ENCODE measurements at places on chromosomes 3 and 15.

GRCh38 chr15:92043283-92043682 is 189.8 kb downstream of the SLCO3A1 start:
- DNase-seq, result no peak

DNA sequence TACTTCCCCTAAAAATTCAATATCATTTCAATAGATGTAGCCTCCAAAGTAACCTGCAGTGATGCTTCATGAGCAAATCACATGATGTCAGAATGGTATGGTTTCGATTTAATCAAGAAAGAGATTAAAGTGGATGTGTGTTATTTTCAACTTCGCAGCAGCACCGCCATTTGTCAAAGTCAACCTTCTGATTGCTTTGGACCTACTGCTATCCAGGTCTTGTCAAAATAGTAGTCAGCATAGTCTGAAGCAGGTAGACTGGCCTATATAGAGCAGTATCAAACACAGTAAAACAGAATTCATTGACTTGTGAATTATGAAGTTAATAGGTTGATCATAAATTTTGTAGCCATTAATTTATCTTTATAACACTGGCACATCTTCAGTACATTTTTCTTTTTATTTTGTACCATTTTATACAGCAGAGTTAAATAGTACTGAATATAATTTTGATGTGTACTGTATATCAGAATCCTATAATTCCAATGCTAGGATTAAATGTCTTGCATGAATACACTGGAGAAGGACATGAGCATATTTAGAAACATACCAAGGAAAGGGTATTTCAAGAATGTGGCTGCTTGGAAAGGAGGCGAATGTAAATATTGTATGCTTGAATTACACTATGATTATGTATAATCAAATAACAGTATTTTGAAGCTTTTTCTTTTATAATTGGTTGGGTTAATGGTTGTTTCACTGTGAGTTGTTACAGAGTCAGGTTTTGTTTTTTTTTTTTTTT is 79.6 kb downstream of the CDIN1 start:
- DNase-seq, result no peak

- no peak for DNase-seq
These were observed 16.3 kb downstream of the SNAPC5 start for GRCh38 chr15:66481107-66481856.

DNA sequence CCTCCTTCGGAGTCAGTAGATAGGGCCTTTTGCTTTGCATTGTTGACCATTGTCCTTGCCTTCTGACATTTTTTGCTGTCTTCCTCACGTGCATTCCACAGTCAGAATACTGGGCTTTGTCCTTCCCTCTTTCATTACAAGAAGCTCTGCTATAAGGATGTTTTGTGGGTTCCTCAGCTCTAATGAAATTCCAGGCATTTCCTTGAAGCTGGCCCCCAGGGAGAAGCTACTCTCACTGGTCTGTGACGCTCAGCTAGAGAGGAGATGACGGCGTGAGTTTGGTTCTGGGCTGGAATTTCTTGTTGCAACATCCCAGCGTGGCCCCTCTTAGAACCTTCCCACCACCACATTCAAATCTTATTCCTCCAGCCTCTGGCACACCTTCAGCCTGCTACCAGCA is 210.2 kb downstream of the TJP1 start:
- no peak for DNase-seq

DNA sequence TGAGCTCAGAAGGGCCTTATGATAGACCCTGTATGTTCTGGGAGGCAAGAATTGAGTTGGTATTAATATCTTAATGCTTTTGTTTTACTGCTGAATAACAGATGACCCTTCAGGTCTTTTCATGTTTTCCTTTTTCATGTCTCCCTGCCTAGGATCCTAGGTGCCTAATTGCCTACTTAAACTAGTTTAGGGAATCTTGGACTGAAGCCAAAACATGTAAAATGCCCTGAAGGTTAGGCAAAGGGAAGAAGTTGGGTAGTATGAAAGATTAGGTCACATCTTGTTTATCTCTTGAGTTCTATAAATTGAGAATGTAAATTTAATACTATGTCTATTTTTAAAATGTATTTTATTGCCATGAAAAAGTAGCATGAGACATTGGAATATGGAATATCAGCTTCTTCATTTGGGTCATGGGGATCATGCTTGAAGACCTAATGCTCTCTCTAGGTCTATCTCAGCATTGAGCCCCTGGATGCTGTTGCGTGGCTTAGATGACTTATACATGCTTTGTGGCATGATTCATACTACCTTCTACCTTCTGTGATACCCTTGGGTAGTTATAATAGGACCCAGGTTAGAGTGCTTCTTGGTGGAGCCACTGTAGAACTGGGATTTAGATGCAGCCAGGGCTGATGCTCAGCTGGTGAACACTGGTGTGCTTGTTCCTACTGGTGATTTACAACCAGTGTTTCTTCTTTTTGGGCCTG is 26.4 kb downstream of the RBM6 start:
- DNase-seq, result no peak

DNA sequence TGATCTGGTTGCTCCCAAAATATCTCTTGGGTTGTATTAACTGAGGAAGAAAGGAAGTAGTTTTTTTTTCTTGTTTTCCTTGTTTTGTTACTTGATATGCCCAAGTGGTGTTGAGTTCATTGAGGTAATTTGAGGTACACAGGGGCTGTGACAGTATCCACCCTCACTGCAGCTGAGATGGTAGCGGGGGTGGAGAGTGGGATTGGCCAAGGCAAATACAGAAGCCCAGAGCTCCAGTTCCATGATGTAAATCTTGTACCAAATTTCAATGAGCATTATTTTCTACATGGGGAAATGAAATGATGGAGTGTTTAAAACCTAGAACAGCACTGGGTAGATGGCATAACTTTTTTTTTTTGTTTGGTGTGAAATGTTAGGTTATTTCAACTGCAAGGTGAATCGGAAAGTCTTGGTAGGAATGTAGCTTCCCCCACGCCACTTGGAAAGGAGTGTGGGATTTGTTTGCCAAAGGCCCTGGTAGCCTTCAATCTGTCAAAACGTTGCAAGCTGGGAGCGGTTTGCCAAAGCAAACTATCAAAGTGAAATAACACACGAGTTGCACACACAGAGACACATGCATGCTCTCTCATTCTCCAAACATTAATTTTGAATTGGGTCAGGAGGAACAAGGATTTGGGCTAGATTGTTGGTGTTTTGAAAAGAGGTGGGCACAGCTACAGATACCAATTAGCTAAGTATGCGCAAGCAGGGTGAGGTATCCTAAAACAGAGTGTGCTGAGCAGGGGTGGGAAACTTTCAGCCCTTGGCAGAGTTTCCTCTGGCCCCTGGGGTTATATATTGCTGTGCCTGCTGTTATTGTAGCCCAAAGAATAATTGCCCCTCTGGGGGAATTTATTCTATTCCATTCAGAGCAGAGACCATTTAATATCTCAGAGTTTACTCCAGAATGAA is 34.6 kb downstream of the THSD4 start:
- DNase-seq, result no peak

GRCh38 chr15:62068071-62068809 is 1.5 kb downstream of the C2CD4A start:
- no peak for DNase-seq

DNA sequence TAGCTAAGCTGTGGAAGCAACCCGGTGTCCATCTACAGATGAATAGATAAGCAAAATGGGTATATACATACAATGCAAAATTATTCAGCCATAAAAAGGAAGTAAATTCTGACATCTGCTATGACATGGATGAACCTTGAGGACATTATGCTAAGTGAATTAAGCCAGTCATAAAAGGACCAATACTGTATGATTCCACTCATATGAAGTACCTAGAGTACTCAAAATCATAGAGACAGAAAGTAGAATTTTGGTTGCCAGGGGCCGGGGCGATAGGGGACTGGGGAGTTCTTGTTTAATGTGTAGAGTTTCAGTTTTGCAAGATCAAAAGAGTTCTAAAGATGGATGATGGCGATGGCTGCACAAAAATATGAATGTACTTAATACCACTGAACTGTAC is 10.3 kb downstream of the EID1 start:
- no peak for DNase-seq

GRCh38 chr15:65641768-65642475 is 20.2 kb downstream of the SLC24A1 start:
- DNase-seq, result no peak

DNA sequence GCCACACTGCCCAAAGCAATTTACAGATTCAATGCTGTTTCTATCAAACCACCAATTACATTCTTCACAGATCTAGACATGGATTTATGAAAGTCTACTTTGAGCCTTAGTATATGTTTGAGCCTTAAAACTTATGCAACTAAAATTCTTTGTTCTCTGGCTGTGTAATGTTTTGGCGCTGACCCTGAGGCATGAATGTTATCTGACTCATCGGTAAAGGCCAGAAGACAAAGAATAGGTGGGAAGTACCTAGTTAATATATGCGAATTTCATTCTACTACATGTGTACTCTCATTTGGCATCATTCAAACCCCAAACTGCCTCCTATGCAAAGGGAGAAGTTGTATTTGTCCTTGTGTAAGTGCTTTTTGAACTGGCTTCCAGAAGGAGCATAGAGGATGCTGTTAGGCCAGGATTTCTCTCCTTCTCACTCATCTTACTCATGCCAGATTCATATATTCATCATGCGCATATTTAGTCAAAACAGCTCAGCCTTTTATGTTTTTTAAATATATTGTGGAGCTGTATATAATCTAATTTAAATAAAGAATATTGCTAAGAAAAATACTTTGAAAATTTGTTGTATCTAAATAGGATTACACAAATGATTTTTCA is 204.2 kb downstream of the NFKBIZ start:
- no peak for DNase-seq

DNA sequence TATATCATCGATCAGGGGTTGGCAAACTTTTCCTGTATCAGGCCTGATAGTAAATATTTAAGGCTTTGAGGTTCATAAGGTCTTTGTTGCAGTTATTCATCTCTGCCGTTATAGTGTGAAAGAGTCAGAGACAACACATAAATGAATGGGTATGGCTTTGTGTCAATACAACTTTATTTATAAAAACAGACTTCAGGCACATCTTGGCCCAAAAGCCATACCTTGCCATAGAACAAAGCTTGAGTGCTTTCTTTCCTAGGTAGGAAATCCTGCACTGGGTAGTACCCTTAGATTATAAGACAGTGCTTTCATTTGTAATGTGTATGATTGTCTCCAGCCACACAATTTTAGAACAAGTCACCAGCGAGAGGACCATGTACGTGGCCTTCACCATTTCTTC is 58.9 kb upstream of the MAGI1 start:
- DNase-seq, result no peak

DNA sequence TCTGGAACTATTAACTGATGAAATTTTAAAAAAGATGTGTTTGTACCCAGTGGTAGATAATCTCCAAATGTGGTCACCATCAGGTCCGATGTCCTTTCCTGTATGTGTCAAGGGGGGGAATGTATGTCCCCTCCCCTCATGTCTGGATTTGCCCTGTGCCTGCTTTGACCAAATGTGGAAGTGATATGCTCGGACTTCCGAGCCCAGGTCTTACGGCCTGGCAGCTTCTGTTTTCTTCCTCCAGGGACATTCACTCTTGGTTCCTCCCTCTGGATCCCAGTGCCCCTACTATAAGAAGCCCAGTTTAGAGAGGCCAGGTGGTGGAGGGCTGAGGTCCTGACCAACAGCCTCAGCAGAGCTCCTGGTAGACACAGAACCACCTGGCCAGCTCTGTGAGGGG is 75.5 kb downstream of the CCR1 start:
- DNase-seq, result no peak

- no peak for DNase-seq
These were observed 174.7 kb upstream of the CGNL1 start for GRCh38 chr15:57201578-57201977.

GRCh38 chr3:175015056-175015635 is 156.0 kb downstream of the NAALADL2 start:
- no peak for DNase-seq

DNA sequence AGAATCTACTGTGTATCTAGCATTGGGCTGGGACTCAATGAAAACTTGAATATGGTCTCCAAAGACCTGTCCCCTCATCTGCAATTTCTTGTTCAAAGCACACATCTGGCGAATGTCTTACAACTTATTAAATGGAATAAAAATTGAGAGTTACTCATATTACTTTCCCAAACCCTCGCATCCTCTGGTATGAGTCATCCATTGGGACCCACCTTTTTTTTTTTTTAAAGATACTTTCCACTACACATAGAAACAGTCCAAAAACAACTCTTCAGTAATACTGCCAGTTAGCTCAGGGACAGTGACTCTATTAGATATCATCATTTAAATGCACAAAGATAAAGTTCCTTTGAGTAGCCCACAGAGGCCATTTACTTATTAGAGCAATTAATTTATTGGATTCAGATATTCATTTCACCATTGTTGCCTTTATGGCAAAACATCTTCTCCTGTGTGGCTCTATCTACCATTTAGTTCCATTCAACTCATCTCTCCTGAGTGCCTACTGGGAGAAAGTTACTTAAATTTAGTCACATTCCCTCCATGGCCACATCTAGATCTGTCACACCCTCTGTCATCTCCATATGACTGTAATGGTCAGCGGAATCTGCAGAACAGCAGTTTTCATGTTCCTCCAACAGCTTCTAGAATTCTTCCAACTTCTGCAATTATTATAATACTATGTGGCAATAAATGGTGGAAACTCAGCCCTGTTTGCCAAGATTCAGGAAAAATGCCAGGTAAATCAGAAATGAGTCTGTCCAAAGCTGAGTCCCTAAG is 77.9 kb upstream of the ARHGEF3 start:
- DNase-seq, result no peak

- no peak for DNase-seq
These were observed 163.7 kb upstream of the CBLB start for GRCh38 chr3:106032479-106032878.

DNA sequence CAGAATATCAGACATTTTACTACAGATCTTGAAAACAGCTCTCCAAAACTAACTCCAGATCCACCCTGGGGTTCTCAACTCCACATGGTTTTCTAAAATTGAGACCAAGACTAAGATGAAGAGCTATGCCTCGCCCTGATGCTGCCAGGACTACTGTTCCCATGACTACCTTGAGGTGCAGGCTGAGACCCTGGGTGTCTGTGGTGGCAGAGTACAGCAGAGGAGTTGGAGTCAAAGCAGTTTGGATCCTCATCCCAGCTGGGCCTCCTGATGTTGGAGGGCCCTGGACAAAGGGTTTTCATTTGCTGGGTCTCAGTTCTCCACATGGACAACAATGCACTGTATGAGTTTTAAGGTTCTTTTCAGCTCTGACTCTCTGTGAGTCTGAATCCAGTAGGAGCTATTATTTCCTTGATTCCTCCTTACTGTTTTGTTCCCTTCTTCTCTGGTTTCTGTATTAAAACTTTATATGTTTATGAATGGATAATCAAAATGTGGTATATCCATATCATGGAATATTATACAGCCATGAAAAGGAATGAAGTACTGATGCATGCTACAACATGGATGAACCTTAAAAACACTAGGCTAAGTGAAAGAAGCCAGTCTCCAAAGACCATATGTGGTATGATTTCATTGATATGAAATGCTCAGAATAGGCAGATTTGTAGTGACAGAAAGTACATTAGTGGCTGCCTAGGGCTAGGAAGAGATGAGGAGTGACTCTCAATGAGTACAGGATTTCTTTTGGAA is 93.0 kb downstream of the CPN2 start:
- DNase-seq, result no peak

DNA sequence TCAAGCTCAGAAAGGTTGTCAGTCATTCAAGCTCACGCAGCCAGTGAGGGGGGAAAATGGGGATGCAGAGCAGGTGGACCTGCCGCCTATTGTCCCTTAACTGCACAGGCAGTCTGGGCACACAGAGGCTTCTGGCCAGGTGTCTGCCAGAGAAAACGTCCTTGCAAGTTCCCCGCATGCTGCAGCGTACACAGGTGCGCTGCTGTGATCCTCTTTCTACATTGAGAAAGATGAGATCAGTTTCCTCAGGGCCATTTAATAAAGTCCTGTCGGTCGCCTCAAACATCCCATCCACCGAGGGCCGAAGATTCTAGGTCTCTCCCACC is 445 bp upstream of the TSEN2 start:
- DNase-seq, result peak; percentile 75

- DNase-seq, result no peak
These were observed 191.3 kb downstream of the FOXP1 start for GRCh38 chr3:71392251-71392650.

Data from NCI-H2029 (cell line).